ENCODE measurements at places on chromosomes 6 and 20.
A peak's percentile ranks its signal among the peaks of the same experiment; 100 is the strongest.

- peak; percentile 4 for DNase-seq
These were observed 995 bp downstream of the ZFP64 start for GRCh38 chr20:52190437-52191131.

DNA sequence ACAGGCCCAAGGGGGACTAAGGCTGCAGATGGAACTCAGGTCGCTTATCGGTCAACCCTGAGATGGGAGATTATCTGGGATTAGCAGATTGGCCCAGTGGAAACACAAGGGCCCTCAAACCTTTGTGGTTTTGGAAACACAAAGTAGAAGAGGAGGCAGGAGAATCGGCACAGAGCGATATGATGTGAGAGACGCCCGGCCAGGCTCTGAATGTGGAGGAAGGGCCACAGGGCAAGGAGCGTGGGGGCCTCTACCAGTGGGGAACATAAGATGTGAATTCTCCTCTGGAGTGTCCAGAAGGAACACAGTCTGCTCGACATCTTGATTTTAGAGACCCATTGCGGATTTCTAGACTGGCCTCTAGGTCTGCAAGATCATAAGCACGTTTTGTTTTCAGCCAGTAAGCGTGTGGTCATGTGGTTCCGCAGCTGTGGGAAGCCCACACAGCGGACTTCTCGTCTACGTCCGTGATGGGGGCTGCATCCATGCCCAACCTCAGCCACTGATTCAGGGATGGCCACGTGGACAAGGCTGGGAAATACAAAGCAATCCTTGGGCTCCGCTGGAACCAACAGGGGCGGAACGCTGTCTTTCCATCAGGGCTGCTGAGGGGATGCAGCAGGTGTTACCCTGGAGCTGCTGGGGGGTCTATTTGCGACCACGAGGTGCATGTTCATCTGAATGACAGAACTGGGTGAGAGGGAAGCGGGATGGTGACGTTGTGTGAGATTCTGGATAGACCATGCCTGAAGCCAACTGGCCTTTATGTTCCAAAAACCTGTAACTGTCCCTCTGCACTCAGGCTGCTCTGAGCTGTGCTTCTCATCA lies 127.6 kb upstream of the PMEPA1 start:
- no peak for DNase-seq

- DNase-seq, result no peak
These were observed 65.1 kb downstream of the PFDN4 start for GRCh38 chr20:54272901-54273488.

GRCh38 chr20:4709261-4710105 lies 12.2 kb upstream of the PRND start:
- DNase-seq, result no peak

DNA sequence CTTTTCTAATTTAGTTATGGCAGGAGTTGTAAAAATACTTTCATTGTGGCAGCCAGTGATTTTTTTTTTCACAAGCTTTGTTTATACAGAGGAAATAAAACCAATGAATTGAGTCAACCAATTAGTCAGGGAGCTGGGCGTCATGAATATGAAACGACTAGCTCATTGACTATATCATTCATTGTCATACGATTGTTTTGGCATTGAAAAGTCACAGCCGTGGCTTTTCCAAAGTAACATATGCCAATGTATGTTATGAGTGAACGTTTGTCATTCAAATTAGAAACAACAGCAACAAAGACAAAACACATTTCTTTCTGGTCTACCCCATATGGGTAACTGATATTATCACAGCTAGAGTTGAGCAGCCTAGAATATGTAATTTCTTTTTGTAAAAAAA lies 810.6 kb downstream of the EPHA7 start:
- no peak for DNase-seq

- DNase-seq, result no peak
These were observed 2.8 kb upstream of the EPB41L2 start for GRCh38 chr6:131065824-131066171.

DNA sequence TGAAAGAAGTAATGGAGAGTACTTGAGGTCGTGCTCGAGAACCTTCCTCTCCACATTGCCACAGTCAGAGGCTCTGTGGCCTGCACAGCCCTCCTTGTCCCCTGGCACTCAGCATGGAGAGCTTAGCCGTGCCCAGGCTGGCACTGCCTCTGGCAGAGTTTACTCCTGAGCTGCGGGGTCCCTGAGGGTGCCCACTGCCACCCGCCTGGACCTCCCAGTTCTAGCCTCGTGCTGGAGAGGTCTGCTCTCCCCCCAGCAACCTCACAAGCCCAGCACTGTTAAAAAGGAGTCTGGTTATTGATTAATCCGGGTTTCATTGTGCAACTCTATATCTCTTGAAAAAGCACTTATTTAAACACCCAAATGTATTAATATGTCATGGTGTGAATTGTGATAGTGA lies 226.8 kb downstream of the TMEM242 start:
- DNase-seq, result no peak

- no peak for DNase-seq
These were observed 175.7 kb downstream of the VEGFA start for GRCh38 chr6:43945768-43946080.

DNA sequence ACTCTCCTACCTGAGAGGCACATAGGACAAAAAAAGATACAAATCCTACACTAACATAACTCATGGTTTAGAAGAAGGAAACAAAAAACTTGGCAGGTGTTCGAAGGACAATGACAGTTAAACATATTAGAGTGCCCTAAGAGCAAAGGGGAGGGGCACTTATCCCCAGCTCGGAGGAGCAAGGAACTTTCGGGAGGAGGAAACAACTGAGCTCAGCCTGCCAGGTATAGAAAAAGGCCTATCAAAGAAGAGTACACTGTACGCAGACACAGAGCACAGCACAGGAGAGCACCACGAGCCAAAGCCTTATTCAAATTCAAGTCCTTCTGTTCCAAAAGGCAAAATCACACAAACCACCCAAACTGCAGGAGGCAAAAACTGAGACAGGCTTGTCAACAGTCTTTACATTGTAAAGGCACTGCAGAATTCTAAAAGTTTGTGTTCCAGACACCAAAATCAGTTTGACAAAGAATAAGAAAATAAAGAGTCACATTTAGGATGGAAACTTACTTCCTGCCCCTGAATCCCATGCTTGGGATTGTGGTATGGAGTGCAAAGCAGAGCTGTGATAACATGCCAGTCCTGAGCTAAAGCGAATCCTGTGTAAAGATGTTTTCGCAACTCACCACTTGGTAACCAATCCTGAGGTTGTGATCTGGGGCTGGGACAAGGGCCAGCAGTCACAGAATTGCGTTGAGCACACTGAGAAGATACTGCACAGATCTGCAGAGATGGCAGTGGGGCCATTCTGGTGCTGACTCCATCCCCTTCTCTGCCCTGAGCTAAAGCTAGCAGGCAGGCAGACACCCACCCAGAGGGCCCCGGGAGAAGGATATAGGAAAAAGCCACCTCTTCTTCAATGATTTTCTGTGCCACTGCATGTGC lies 108.6 kb downstream of the CHD6 start:
- DNase-seq, result no peak

DNA sequence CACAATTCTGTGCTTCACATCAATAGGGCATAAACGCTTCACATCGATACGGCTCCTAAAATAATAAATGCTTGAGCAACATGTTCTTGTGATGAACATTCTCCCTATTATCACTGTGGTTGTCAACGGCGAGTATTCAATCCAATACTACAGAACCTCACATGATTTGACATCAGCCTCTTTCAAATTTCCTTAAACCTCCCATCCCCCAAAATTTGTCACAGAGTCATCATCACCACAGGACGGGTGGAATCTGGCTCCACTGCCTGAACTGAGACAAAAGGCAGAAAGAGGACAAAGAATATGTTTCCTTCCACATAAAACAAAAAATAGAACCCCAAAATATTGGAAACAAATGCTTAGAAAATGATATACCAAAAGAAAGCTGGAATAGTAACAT lies 7.3 kb downstream of the THEMIS start:
- DNase-seq, result peak; percentile 27

DNA sequence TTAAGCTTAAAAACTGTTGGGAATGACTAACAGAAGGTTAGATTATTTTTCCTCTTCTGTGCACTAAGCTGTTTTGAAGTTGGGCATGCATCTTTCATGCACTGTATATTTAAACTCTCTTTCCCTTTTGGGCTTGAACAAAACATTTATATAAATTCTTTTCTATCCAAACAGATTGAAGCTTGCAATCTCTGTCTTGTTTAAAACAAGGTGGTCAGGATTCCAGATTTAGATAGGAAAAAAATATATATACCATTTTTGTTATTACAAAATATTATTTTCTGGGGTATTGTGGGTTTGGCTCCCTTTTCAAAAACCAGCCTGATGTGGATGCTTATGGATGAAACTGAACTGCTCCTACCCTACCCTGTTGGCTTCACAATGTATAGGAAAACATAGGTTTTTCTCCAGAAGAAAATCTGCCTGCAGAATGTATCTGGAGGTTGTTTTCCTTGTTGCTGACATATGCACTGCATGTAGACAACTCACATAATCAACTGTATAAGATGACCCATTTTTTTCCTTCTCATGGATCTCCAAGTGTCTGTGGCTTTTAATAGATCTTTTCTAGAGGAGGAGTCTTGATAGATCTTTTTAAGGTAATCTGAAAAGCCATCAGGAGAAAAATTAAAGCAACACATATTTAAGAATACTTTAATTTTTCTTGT lies 146.3 kb downstream of the PRL start:
- DNase-seq, result no peak
